ENCODE measurements at places on chromosomes 16 and 17.

- DNase-seq: no peak
Measured at GRCh38 chr17:55237268-55237667, 27.5 kb upstream of the HLF start.

- no peak for DNase-seq
Measured at GRCh38 chr17:15403276-15403939, 62.0 kb upstream of the TEKT3 start.

GRCh38 chr16:72124761-72125634, 31.4 kb downstream of the DHX38 start:
- DNase-seq: peak; percentile 74

DNA sequence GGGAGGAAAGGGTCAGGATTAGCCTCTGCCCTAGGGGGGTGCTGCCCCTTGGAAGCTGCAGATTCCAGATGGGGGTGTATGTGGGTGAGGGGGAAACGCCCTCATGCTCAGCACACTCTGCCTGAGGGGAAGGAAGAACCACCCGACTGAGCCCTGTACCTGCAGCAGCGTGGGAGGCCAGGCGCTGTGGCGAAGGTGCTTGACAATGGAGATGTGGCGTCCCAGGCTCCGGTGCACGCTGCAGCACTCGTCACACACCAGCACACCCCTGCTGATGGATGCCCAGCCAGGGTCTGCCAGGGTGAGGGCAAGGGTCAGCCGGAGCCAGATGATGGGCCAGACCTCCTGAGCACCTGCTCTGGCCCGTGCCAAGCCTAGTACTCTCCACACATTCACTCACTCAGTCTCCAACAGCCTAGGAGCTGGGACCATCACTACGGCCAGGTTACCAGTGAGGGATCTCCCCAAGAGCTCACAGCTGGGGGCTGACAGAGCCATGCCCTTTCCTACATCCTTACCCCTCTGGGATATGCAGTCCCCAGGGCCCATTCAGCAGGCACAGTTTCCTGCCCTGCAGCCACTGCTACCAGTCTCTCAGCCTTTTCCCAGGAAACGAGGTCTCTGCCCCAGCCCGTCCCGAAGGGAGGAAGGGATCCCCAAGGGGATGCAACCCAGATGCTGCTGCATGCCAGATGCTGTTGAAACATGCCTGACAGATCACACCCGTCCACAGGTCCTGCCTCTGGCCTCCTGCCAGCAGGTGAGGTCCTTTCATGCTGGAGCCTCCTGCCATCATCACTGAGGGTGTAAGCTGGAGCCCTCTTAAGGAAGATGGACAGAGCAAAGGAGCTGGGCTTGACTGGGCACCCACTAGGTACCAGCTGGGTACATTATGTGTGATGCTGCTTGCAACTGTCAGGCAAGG, 5.9 kb downstream of the GIT1 start:
- DNase-seq: no peak

DNA sequence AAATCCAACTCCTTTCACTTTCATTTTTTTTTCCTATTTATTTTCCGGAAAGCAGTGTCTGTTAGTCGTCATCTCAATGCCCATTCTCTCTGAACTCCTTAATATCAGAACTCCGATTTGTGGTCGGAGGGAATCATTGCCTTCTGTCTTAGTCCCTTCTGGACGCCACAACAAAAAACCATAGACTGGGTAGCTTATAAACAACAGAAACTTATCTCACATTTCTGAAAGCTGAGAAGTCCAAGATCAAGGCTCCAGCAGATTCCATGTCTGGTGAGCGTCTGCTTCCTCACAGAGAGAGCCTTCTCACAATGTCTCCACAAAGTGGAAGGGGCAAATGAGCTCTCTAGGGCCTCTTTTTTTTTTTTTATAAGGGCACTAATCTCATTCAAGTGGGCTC, 296.6 kb upstream of the CDH11 start:
- DNase-seq: no peak

DNA sequence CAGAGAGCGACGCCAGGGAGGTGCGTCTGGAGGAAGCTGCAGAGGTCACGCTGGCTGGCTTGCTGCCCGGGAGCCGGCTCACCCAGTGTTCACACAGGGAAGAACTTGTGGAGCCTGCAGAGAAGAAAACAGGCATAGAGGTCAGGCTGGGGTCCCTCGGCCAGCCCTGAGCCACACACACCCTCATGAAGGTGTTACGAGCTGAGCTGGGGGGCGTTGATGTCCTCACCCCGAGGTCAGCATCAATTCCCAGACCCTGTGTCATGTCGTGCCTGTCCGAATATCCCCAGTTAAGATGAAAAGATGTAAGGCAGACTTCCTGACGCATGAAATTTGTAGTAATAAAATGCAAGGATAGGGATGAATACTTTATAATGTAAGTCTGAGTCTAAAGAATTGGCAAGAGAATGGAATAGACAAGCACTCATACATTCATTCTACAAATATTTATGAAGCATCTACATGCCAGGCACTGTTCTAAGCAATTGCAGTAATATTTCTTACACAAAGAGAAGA, 77.1 kb downstream of the USP31 start:
- DNase-seq: peak; percentile 79

- no peak for DNase-seq
Measured at GRCh38 chr17:28055546-28056275, 13.2 kb downstream of the NLK start.

GRCh38 chr17:73293480-73293911, 18.3 kb downstream of the CDC42EP4 start:
- peak; percentile 97 for DNase-seq

DNA sequence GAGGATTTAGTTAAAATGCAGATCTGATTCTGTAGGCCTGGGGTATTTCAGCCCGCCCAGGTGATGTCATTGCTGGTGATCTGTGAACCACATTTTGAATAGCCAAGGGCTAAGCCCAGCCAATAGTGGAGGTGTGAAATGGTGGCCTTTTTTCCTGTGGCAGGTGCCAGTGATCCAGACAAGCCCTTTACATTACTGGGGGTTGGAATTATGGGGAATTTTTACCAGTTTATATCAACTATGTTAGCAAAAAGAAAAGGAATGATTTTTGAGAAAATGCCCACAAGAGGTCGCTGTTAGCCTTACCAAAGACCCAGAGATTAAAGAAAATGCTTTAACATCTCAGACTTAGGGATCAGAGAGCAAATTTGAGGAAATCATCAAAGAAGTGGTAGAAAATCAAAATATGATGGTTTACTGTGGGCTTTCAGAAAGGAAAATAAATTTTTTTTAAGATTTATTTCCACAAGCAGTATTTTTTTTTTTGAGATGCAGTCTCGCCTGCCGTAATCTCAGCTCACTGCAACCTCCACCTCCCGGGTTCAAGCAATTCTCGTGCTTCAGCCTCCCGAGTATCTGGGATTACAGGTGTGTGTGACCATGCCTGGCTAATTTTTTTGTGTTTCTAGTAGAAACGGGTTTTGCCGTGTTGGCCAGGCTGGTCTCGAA, 3.9 kb downstream of the VPS35L start:
- peak; percentile 49 for DNase-seq

DNA sequence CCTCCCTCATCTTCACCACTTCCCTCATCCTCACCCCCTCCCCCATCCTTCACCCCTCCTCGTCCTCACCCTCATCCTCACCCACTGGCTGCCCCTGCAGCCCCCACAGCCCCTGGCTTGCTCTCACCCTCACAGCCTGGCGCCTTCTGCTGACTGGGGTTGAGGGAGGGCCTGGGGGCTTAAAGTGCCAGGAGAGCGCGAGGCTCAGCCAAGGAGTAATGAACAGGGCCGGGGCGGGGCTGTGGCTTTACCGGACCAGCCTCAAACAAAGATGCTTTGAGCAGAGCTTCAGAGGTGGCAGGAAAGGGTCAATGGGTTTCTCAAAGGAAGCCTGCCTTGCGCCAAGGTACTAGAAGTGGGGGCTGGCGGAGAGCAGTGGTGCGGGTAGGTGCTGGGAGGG, at the start of gene PRSS33:
Gene PRSS33 (minus strand): TSS at position 155 of the 400 bp plus-strand sequence. CDS start 1,013 bp downstream, outside the sequence.
- DNase-seq: no peak

GRCh38 chr16:83955218-83956130, 2.4 kb downstream of the OSGIN1 start:
- no peak for DNase-seq

- DNase-seq: no peak
Measured at GRCh38 chr17:49217651-49218413, 7.3 kb downstream of the ABI3 start.

GRCh38 chr16:30553393-30553899, 4.7 kb downstream of the ZNF764 start:
- DNase-seq: no peak

GRCh38 chr16:84413244-84414004, 45.1 kb downstream of the ATP2C2 start:
- no peak for DNase-seq

DNA sequence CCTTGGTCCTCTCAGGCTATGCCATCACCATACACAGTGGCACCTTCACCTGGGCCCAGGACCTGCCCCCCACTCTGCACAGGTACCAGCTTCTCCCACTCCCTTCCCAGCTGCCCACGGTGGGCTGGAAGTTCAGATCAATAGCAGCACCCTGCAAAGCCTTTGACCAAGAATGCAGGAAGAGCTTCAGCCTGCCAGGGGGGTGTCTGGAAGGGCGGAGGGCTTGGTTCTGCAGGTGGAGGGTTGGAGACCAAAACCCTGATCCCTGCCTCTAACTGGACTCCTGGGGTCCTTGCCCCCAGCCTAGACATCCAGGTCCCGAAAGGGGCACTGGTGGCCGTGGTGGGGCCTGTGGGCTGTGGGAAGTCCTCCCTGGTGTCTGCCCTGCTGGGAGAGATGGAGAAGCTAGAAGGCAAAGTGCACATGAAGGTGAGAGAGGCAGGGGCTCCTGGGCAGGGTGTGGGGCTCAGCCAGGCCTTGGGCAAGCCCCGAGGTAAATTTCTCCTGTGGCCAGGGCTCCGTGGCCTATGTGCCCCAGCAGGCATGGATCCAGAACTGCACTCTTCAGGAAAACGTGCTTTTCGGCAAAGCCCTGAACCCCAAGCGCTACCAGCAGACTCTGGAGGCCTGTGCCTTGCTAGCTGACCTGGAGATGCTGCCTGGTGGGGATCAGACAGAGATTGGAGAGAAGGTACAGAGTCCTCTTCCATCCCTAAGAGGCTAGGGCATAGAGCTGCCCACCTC, 34.3 kb downstream of the ABCC3 start:
- no peak for DNase-seq

DNA sequence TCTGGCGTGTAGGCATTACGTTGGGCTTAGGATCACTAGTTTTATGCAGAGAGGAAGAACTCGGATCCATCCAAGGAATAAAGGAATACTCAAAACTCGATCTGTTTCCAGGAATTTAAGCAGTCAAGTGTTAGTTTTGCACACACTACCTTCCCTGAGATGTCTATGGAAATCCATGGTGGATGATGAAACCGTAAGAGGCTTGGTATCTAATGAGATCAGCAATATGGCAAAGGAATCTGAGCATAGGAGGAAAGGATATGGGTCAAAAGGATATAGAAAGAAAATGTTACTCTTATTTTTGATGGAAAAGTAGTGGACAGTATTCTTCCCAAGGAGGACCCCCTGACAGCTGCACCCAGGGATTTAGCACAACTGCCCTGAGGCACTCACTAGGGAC, 59.6 kb downstream of the SMG6 start:
- no peak for DNase-seq

DNA sequence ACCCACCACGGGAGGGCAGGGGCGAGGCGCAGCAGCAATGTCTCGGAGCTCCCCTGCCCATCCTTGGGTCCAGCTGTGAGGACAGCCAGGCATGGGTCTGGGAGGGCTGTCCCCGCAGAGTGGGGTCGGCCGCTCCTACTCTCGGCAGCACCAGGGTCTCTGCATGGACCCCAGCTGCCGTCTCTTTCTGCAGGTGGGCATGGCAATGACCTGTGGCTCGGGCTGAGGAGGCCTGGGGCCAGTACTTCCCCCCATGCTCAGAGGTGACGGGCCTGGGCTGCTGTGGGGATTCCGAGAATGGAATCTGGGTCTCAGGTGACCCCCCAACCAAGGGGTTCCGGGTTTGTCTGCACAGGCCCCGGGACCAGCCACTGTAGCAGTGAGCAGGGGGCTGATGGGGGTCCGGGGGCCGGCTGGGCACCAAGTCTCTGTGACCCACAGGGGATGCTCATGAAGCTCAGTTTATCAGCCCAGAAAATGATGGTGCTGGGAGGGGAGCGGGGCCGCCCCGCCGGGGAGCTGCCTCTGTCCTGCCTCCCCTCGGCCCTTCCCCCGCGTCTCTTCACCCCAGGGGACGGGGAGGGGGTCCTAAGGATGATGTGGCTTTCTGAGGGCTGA, 23.5 kb downstream of the CACNA1H start:
- no peak for DNase-seq

- peak; percentile 6 for DNase-seq
Measured at GRCh38 chr16:31455601-31456314, 3.5 kb upstream of the ARMC5 start.

DNA sequence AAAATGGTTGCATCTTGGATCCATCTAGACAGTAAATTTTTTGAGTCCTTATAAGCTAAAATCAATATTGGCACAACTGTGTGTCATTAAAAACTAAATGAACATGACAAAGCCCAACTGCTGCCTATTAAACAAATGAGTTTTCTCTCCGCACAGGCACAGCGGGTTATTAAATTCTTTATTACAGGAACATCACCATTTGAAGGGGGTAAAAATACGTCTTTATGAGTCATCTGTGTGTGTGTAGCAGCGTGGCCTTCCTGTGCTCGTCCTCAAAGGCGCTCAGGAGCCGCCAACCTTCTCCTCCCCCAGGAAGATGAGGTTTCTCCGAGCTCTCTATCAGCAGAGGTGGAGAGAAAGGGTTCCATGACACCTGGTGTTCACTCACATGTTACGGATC, 62.6 kb upstream of the SDK2 start:
- DNase-seq: no peak

- DNase-seq: peak; percentile 4
Measured at GRCh38 chr16:3317315-3317999, 12.2 kb downstream of the ZNF75A start.

- DNase-seq: no peak
Measured at GRCh38 chr17:56966338-56966737, 5.5 kb upstream of the COIL start.

DNA sequence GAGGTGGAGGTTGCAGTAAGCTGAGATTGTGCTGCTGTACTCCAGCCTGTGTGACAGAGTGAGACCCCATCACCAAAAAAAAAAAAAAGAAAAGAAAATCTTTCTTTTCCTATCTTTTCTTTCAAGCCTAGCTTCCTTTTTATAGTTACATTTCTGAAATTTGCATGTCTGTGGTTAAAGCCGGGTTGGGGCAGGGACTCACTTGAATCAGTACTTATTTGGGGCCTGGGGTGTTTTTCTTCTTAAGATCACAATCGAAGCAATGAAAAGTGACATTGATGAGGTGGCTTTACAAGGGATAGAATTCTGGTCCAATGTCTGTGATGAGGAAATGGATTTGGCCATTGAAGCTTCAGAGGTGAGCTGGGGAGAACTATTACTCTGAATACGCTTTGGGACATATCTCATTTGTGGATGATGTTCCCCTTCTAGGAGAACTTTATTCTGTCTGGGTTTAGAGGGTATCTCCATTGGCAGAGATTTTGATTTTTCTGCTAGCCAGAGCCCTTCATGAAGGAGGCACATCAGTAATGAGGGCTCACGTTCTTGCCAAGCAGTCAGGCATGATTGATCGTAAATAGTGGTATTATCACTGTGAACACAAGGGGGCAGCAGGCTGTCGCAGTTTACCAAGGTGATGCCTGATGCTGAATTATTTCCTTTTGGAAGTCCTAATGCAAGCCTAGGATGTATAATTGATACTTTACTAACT, 14.3 kb downstream of the KPNB1 start:
- peak; percentile 76 for DNase-seq

- DNase-seq: no peak
Measured at GRCh38 chr16:65413861-65414260, 292.0 kb upstream of the CDH11 start.
